ENCODE measurements at places on chromosomes 2 and 18.

- DNase-seq: peak; percentile 73
These were observed 47.6 kb downstream of the PDCL3 start for GRCh38 chr2:100610381-100610831.

DNA sequence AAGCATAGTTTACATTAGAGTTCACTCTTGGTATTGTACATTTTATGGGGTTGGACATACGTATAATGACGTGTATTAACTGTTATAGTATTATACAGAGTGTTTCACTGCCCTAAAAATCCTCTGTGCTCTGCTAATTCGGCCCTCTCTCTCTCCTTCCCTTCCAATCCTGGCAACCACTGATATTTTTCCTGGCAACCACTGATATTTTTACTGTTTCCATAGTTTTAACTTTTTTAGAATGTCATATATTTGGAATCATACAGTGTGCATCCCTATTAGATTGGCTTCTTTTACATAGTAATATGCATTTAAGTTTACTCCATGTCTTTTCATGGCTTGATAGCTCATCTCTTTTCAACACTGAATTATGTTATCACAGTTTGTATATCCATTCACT lies 526.7 kb downstream of the RIT2 start:
- no peak for DNase-seq

GRCh38 chr2:177551989-177552421 lies 159.4 kb downstream of the AGPS start:
- DNase-seq: no peak

DNA sequence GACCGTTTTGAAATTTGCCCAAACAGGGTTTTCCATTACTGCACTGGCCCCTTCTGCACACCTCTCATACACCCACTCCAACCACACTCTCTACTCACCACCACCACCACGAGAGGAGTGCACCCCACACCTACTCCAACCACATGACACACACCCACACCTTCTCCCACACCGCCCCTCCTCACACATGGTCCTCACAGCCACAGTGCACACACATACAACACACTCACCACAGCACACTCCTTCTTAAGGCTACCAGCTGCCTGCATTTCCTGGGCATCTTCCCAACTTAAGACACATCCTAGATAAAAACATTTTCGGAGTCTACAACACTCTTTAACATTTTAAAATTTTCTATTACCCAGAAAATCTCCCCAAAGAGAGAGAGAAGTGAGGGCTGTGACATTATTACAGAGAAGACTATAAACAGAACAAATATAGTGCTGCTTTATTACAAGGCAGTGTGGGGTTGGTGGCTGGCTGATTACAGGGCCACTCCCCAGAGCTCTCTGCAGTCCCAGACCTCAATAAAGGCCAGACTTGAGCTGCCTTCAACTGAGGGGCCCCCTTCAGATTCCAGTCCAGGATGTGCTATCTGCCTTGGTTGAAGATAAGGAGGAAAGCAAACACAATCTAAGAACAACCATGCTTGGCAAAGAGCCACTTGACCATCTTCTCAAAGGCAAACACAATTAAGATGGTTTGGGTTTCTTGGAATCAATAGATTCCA lies 36.1 kb downstream of the NHEJ1 start:
- DNase-seq: no peak

DNA sequence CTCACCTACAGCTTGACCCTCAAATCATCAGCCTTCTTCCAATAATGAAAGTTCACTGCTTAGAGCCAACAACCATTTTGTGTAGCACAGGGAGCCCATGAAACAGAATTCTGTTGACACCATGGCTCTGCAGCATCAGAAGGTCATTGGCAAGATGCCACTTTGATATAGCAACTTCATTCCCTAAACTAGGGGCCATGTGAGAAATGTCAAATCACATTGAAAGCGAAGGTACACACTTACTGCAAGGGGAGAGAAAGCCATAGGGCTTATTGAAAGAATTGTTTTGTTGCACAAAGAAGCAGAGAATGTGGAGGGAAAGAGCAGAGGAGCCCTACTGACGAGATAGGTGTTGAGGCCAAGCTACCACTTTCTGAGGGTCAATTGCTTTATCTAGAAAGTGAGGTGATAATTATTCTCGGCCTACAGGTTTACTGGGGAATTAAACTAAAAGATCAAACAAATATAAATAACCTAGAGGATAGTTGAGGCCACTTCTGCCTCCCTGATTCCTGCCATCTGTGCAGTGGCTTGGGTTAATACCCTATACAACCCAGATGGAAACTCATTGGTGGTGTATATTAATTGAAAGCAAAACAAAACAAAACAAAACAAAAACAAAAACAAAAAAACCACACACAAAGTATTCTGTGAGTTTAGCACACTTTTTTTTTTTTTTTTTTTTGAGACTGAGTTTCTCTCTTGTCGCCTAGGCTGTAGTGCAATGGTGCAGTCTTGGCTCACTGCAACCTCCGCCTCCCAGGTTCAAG lies 5.9 kb upstream of the ABCA12 start:
- DNase-seq: no peak

- DNase-seq: no peak
These were observed 116.3 kb upstream of the HAAO start for GRCh38 chr2:42908518-42909200.

DNA sequence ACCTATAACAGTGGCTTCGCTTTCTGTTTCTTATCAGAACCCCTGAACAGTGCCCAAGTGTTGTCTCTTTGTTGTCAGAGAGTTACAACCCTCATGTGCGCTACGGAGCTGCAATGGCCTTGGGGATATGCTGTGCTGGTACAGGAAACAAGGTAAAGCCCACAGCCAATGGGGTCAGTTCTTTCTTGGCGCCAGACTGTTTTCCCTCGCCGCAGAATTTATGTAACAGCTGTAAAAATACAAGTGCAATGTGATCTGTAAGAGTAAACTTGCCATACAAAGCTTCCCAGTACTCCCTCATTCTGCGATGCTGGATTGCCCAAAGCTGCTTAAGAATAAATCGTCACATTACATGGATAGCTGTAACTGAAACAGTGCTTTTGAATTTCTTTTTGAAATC lies 13.9 kb upstream of the HTR2B start:
- no peak for DNase-seq

- no peak for DNase-seq
These were observed 66.6 kb upstream of the GPC1 start for GRCh38 chr2:240368781-240369331.

GRCh38 chr2:200220251-200220650 lies 86.2 kb upstream of the SPATS2L start:
- DNase-seq: no peak
